ENCODE measurements at places on chromosomes 5 and 9.

GRCh38 chr5:31581498-31582099 lies 49.5 kb downstream of the C5orf22 start:
- no peak for DNase-seq

DNA sequence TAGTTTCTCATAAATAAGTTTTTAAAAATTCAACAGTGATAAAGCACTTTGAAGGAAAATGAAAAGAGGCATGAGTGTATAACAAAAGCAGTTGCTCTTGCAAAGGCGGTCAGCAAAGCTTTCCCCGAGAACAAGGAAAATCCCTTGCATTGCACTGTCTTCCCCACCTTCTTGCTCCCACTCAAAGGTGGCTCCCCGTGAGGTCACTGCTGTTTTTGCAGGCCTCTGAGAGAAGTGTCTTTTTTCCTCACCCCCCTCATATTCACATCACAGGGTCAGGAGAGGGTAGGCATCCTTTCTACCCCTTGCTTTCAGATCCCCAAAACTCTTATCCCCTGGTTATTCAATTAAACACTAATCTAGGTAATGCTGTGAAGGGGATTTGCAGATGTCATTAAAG lies 15.2 kb upstream of the SLC36A1 start:
- DNase-seq, result no peak

- DNase-seq, result no peak
These were observed 133.0 kb downstream of the GNA14 start for GRCh38 chr9:77514886-77515711.

DNA sequence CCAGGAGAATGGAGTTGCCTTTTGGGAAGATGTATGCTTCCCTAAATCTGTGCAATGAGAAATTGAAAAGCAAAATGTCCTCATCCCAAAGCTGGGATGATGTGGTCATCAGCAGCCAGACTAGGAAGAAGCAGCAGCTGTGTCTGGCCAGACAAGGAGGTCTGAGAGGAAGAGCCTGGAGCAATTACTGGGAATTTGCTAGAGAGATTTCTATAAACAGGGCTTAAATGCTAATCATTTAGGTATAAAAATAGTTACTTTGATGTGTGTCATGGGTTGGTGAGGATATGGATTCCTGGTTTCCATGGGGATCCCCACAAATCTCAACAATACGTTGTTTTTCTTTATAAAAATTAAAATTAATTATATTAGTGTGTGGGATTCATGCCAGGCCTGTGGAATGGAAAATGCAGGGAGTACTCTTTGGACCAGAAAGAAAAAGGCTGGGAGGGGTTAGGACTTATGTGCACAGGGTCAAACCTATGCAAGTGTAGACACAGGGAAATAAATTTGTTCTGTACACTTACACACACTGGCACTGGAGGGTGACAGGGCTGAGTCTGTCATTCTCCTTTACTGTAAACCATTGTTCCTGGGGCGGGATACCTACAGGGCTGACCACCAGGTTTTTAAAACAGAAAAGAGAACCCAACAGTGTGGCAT lies 58.7 kb upstream of the TRPC7 start:
- no peak for DNase-seq

DNA sequence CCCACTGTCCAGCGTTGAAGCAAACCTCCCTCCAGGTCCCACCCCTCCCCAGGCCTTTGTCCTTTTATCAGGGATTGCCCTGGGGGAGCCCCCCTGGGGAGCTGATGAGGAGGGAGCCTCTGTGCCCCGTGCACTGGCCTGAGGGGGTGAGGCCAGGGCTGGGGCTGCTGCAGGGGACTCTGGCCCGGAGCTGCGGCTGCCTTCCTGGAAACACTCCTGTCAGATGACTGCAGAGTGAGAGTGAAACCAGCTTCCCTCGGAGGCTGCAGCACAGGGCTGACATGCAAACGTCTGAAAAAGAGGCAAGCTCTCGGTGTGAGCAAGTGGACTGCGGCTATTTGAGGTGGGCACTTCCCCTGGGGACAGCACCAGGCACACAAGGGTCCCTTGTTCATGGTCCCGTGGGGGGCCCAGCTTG lies 4.6 kb upstream of the TRAF2 start:
- peak; percentile 44 for DNase-seq

All from stimulated activated CD4-positive, alpha-beta T cell treated with anti-CD3 and anti-CD28 coated beads, Interleukin-2, amount 100 ng/mL, for 4 hours (primary cell).